ENCODE measurements at places on chromosomes 12 and 14.

DNA sequence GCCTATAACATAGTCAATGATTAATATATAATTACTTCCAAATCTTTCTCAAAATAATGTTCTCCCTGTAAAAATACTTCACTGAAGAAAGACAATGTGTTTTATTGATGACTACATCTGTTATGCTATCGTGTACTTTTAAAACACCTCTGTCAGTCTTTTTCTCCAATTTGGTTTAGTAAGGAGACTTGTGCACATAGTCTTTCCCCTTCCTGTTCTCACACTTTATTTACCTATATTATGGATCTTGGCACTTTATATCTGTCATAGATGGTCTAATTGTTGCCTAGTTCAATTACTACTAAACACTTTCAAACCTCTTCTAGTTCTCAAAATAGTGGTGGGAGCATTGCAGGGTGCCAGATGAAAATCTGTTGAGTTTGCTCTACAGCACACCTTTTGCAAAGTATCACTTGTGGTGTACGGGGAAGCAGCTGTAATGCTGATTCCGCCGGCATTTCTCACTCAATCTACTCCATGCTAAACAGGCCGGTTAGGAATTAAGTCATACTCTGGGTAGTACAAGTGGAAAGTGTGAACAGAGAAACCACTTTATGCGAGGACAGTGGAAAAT lies 1.1 kb upstream of the INSM2 start:
- DNase-seq = no peak

DNA sequence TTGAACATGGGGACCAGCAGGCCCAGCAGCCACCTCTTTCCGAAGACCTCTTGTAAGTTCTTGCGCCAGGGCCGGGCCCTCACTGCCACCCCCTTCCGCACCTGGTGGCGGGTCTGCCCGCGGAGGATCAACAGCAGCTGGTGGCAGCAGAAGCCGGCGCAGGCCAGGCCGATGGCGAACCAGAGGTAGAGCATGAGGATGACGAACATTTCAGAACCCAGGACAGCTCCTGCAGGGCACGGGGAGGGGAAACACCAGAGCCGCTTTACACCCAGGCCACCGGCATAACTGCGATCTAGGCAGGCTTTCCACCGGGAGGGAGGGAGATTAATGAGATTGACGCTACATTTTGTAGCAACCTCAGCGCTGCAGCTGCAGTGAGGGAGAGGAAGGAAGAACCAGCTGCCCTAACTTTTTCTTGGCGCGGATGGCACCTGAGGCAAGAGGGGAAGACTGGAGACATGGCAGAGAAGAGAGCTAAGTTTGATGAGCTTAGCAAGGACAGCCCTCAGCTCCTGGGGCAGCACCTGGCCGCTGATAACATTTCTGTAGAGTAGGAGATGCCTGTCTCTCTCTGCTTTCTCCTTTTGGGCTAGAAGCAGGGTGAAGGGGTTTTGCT lies 7.8 kb downstream of the ZDHHC22 start:
- DNase-seq = no peak

DNA sequence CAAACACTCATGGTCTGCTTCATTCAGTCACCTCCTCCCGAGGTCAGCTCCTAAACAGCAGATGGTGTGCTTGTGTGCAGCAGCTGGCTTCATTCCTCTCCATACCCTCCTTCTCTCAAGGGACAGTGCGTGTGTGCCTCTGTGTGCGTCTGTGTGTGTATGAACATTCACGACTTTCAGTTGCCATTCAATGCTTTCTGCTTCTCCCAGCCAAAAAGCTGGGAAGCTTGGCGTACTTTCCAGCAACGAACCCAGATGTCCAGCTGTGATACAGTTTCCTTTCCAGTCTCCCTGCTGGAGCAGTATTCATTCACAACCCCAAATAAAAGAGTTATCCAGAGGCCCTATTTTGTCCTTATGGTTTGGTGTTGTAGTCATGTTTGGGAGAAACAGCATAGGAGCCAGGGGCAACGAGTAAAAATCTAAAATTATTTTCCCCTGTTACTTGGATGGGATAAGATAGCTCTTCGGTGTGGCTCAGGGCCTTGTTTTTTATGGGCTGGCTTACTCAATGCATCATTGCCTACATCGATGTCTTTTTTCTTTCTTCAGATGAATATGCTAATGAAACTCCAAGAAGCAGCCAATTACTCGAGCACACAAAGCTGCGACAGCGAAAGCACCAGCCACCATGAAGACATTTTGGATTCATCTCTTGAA lies 379.3 kb downstream of the NAV3 start:
- no peak for DNase-seq

DNA sequence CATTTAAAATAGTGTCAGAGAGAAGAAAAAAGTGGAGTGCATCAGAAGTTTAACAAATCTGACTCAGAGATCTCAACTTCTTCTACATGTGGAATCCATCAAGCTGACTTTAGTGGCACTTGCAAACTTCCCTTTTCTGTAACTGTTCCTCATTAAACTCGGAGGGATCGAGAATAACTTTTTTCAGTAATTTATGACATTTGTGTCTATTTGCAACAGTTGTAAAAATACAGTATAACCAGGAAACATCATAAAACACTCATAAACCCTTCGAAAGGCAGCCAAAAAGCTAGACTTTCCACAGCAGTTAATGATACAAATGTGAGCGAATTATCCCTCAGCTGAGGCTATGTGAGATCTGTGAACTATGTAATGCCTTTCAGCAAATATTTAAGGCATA lies 1936.8 kb upstream of the SEL1L start:
- DNase-seq = no peak

DNA sequence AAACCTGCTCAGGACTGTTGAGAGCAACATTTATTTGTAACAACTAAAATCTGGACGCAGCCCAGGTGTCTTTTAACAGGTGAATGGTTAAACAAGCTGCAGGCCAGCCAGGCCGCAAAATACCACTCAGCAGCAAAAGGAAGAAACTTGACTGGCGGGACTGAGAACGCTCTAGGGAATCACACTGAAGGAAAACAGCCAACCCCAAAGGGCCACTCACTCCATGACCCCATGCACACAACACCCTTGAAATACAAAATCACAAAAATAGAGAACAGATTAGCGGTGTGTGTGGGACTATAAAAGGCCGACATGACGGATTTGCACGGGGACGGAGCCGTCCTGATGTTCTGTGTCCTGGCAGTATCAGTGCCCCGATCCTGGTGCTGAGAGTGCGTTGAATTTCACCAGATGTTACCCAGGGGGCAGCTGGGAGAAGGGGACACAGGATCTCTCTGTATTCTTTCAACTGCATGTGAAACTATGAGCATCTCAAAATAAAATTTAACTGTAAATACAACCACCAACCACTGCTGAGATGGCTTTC lies 23.0 kb downstream of the VPS37B start:
- no peak for DNase-seq

DNA sequence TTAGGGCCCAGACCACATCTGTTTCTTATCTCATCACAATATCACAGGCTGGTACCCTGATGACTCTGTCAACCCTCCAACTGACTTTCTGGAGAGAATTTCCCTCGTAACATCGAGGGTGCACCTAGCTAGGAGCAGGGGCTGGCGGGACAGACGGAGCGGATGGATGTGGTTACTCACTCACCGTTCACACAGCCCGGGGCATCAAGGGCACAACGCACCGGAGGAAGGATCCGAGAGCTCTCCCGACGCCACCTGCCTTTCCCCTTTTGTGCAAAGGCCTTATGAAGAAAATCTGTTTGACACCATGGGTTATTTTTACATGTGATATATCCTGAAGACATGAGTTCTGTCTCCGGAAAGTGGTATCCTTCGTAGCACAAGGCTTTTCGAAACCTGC lies 31.4 kb downstream of the SLC15A4 start:
- DNase-seq = no peak

DNA sequence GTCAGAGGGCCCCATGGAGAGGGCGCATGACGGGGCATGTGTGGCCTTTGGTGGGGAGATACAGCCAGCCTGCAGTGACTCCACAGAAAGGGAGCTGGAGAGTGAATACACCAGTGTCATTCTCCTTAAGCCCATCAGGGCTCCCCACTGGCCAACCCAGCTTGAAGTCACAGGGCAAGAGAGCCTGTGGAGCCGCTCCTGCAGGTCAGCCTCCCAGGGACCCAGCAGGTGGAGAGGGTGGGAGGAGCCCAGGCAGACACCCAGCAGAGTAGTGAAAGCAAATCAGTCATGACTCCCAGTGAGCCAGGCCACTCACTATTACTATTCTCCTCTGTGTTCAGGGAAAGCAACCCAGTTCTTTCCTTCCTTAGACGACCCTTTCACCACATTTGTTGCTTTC lies 110.0 kb upstream of the CPM start:
- DNase-seq = no peak

GRCh38 chr12:108701779-108702441 lies 29.4 kb downstream of the CORO1C start:
- DNase-seq = no peak

GRCh38 chr12:55671746-55672145 lies 35.1 kb downstream of the OR10P1 start:
- DNase-seq = no peak

DNA sequence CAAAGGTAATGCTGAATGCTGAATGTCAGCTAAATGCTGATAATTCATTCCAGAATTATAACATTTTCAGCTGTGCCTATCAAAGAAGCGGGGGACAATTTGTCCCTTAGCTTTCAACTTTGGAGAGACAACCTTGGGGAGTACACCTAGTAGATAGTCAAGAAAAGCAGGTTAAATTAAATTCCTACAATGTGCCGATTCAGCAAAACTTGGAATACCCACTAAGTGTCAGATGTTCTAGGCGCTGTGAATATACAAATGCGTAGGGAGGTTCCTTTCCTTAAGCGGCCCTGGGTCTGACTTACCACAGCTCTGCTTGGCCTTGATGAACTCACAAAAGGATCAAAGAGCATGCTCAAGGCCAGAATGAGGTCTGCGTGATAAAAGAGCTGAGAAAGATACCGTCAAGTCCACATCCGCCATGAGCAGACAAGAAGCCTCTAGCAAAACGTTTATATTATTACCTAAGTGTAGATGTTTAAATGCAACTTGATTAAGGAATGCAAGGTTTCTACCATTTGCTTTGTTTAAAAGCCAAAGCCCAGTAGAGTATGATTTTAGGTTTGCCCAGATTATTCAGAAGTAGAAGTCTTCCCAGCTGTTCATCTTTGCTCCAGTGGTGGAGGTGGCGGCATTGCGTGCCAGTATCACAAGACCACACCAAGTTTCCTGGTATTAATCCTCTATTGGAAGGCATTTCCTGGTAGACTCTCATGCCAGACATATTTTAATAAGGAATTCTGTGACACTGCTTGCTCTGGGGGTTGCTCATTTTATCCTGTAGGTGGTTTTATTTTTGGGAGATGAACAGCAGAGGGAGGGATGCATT lies 368.6 kb downstream of the DPF3 start:
- no peak for DNase-seq

- no peak for DNase-seq
These were observed 19.1 kb upstream of the TBX3 start for GRCh38 chr12:114703060-114703493.

DNA sequence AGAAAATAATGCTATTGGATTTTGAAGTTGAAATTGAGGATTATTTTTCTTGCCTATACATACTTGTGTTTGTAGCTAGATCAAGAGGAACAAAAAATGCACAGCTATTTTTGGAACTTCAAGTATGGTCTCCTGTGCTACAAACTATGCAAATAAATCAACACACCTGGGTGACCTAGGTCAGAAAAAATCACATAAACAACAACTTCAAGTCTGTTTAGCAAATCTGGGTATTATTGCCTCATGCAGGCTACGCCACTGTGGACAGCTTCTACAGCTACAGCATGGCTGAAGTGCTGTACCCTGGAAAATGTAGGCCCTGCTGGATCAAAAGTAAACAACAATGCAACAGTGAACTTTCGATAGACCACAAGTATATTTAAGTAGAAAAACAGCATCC lies 87.5 kb downstream of the SLC6A15 start:
- DNase-seq = no peak

GRCh38 chr12:75820848-75821578 lies 210.6 kb downstream of the PHLDA1 start:
- peak; percentile 12 for DNase-seq

- DNase-seq = no peak
These were observed 12.3 kb upstream of the GLT1D1 start for GRCh38 chr12:128840862-128841468.

GRCh38 chr14:24215495-24216344 lies at the start of gene MDP1:
Gene MDP1 (minus strand): TSS chr14:24216066. CDS start chr14:24215955, 111 bp downstream.
- DNase-seq = peak; percentile 57

GRCh38 chr12:32522331-32523221 lies 123.2 kb downstream of the FGD4 start:
- DNase-seq = no peak

- no peak for DNase-seq
These were observed 179.2 kb downstream of the KICS2 start for GRCh38 chr12:64042911-64043310.

- no peak for DNase-seq
These were observed 172.9 kb downstream of the CEP128 start for GRCh38 chr14:80768646-80769045.

GRCh38 chr14:85948153-85948552 lies 418.2 kb downstream of the FLRT2 start:
- DNase-seq = no peak

GRCh38 chr14:96776791-96777190 lies 20.4 kb upstream of the VRK1 start:
- DNase-seq = no peak

All from esophagus squamous epithelium (tissue), 5 donors.